ENCODE measurements at places on chromosomes 2 and 18.
A peak's percentile ranks its signal among the peaks of the same experiment; 100 is the strongest.

DNA sequence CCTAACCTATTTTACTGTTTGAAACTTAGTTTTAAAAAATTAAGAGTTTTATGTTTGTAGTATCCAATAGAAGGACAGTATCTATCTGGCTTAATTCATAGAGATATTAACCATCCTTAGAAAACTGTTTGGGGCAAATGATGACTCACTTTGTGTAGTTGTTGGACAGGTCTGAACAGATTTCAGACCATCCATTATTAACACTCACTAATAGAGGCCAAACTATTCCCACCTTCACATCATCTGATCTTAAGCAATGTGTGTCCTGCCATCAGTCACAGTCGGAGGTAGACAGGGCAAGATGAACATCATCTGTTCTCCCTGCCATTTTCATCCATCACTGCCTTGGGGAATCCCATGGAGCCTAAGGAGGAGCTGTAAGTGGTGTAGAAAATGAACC lies 164.6 kb upstream of the DCC start:
- no peak for DNase-seq

GRCh38 chr2:211957799-211958198 lies 580.8 kb downstream of the ERBB4 start:
- no peak for DNase-seq

GRCh38 chr18:75222407-75222806 lies 11.8 kb downstream of the TSHZ1 start:
- no peak for DNase-seq

DNA sequence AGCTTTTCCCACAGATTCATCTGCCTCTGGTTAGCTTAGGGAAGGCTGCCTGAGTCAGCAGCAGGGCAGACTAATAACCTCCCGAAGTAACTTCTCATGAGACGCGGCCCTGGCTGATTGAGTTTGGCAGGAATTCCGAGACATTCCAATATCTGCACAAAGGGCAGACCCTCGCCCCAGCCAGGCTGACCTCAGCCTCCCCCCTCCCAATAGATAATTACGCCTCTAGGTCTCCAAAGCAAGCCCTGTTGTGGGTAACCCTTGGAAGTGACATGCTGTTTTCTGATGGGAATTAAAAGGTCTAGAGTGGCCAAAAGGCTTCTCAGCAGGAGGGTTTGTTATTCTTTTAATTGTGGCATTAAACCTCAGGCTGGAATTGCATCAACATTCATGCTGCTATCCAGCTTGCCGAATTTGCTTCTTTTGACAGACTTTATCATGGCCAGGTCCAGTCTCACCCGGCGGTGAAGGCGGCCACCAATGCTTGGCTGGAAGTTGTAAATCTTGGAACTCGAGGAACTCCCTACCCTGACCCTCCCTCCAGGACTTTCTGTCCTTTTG lies 98.0 kb upstream of the SLC14A2 start:
- DNase-seq, result no peak

GRCh38 chr2:57397550-57398360 lies 648.9 kb upstream of the VRK2 start:
- DNase-seq, result no peak

DNA sequence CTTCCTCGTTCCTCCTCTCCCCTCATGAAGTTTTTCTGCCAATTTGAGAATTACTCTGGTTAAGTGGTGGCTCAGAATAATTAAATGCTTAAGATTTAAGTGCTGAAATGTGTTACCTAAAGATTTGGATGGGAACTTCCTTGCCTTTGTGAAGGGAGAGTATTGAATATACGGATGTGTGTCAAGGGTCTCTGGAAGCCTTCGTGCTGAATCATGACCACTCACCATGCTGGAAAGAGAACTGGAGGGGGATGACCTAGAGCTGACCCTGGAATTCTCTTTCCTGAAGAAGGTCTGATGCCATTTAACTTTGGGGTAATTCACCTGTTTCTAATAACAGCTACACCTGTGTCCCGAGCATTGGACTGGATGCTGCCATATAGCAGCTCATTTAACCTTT lies 2.2 kb downstream of the MOCOS start:
- DNase-seq, result no peak

- DNase-seq, result no peak
Observed at GRCh38 chr2:136016427-136016826, 31.0 kb upstream of the DARS1 start.

DNA sequence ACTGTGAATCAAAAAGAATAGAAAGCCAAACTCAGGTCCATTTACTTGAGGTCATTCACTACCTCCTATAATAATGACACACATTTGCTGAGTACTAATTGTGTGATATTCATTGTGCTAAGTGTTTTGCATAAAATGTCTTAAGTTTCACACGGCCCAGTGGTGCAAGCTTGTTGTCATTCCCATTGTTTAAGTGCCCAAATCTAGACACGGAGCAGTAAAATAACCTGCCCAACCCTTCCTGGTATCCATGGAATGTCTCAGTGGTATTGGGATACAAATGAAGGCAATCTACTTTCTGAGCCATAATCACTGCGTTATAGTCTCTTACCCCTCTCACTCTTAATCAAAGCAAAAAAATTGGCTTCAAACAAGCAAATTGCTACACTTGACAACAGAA lies 233.3 kb downstream of the NCKAP5 start:
- DNase-seq, result no peak

- DNase-seq, result no peak
Observed at GRCh38 chr2:42464631-42465030, 29.2 kb downstream of the KCNG3 start.

GRCh38 chr2:168705534-168706470 lies 96.6 kb upstream of the NOSTRIN start:
- DNase-seq, result no peak

GRCh38 chr2:231821908-231822307 lies 35.7 kb downstream of the COPS7B start:
- no peak for DNase-seq

- DNase-seq, result no peak
Observed at GRCh38 chr2:17976871-17977746, 98.6 kb downstream of the KCNS3 start.

DNA sequence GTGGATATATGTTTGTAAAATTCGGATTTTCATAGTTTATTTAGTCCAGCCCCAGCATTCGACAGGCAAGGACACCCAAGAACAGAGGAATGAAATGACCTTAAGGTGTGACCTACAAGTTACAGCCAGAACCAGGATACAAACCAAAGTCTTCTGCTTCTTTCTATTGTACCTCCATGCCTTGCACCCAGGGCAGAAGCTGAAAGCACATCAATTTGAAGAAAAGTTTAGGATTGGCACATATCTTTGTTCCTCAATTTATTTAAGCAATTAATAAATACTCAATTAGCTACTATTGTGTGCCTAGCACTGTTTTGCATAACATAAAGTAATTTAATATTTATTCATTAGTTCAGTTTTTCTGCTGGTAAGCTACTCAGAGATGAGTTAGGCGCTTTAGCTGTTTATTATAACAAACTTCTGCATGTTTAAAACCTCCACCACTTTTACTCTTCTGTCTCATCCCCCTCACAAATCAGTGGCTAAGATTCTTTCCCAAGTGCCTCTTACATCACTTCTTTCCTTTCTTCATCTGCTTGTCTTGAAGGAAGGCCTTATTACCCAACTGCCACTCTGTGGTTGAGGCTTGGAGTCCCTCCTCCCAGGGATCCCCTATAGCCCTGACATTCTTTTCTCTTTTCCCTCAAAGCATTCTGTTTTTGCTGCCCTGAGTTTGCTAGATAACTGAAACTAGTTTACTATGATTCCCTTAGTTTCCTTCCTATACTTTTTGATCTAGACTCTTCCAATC lies 37.1 kb upstream of the DARS1 start:
- no peak for DNase-seq

GRCh38 chr2:71082402-71083252 lies 14.2 kb downstream of the NAGK start:
- peak; percentile 81 for DNase-seq

- DNase-seq, result no peak
Observed at GRCh38 chr2:119748135-119748534, 11.6 kb upstream of the PTPN4 start.

- no peak for DNase-seq
Observed at GRCh38 chr2:95012881-95013550, 12.5 kb upstream of the MAL start.

- no peak for DNase-seq
Observed at GRCh38 chr2:120390381-120391055, 44.6 kb downstream of the INHBB start.

GRCh38 chr2:101806123-101806522 lies 108.6 kb downstream of the MAP4K4 start:
- no peak for DNase-seq

DNA sequence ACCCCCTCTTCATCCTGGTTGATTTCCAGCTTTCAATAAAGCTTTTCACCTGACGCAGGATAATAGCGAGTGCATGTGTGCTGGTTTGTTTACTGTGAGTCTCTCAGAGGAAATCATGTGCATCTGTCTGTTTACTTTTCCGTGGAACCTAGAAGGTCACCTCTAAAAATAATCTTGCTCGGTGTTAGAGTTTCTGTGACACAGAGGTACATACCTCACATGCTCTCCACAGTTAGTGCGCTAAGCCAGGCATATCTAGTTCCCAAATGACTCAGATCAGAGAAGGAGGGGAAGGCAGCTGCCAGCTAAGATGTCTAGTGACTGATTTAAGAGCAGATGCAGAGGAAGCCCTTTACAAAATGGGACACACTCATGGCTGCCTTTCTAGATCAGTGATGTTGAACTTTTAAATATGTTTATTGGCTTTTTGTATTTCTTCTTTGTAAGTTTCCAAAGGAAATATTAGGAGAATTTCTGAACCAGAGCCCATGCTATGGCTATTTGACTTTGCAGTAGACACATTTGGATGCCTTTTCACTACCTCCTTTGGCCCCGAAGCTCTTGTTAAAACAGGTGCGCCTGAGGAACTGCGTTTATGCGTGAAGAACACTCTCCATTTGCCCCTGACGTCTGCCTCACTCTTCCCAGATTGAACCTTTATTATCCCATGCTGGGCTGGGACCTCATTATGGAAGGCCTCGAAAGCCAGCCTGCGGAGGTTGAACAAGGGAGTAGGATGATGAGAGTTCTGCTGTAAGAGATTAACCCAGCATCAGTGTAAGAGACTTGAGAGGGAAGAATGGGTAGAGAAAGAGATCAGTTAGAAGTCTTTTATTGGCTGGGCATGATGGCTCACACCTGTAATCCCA lies 145.6 kb downstream of the FAM161A start:
- peak; percentile 58 for DNase-seq

- DNase-seq, result no peak
Observed at GRCh38 chr2:97935719-97936161, 60.0 kb downstream of the TMEM131 start.

- DNase-seq, result no peak
Observed at GRCh38 chr2:226676618-226677017, 123.0 kb downstream of the IRS1 start.

Measured in activated CD8-positive, alpha-beta memory T cell treated with anti-CD3 and anti-CD28 coated beads, Interleukin-2, amount 10 ng/mL, durations not matched to agents 7 days and 5 days (primary cell).